Muscle of back (tissue), 13 donors: ENCODE measurements at places on chromosomes 5 and 9. TPM values are rescaled to one million over a fixed set of nuclear protein-coding genes. Genes with fewer than 3 reads are reported as not detected.

PCDHA1 gene
- not detected for polyA plus RNA-seq

LRRC70 gene
- 5.5 TPM for polyA plus RNA-seq

TMEM215 gene
- polyA plus RNA-seq, result 2.1 TPM

CNTLN gene
- 11.2 TPM for polyA plus RNA-seq

HCN1 gene
- 2.8 TPM for polyA plus RNA-seq

FRRS1L gene
- 1.2 TPM for polyA plus RNA-seq

ATP10B gene
- 0.97 TPM for polyA plus RNA-seq

KCNV2 gene
- polyA plus RNA-seq, result 0.08 TPM

PALM2AKAP2 gene
- 31.6 TPM for polyA plus RNA-seq

PCSK1 gene
- polyA plus RNA-seq, result not detected

CDX1 gene
- 0.20 TPM for polyA plus RNA-seq

ACSL6 gene
- 0.35 TPM for polyA plus RNA-seq

CLIC3 gene
- 0.61 TPM for polyA plus RNA-seq

BAAT gene
- polyA plus RNA-seq, result 0.60 TPM

DCTN4 gene
- 37.0 TPM for polyA plus RNA-seq

ENHO gene
- polyA plus RNA-seq, result 3.9 TPM

GGTA1 gene
- 10.8 TPM for polyA plus RNA-seq

NR6A1 gene
- 0.51 TPM for polyA plus RNA-seq

GADD45G gene
- polyA plus RNA-seq, result 9.8 TPM

IFNB1 gene
- not detected for polyA plus RNA-seq

PGM5 gene
- 40.2 TPM for polyA plus RNA-seq

SLC6A19 gene
- 0.03 TPM for polyA plus RNA-seq

NPR3 gene
- polyA plus RNA-seq, result 16.6 TPM

PLCXD3 gene
- polyA plus RNA-seq, result 0.03 TPM

HMMR gene
- polyA plus RNA-seq, result 8.9 TPM

PHF24 gene
- 0.12 TPM for polyA plus RNA-seq

PCDHGA11 gene
- polyA plus RNA-seq, result 3.3 TPM

TTC39B gene
- 3.0 TPM for polyA plus RNA-seq

BRINP1 gene
- polyA plus RNA-seq, result 0.14 TPM

OR1L8 gene
- 0.23 TPM for polyA plus RNA-seq

CCL27 gene
- polyA plus RNA-seq, result 0.51 TPM

PLAC8L1 gene
- polyA plus RNA-seq, result not detected

PCDHA12 gene
- not detected for polyA plus RNA-seq

CERCAM gene
- polyA plus RNA-seq, result 109 TPM

ORM2 gene
- not detected for polyA plus RNA-seq

VCAN gene
- 258 TPM for polyA plus RNA-seq

FST gene
- polyA plus RNA-seq, result 44.8 TPM

GPX3 gene
- 92.6 TPM for polyA plus RNA-seq

PTGES2 gene
- polyA plus RNA-seq, result 30.5 TPM

FAM13B gene
- polyA plus RNA-seq, result 25.7 TPM

MYORG gene
- polyA plus RNA-seq, result 17.2 TPM

F2RL1 gene
- 0.71 TPM for polyA plus RNA-seq

PCDHA9 gene
- not detected for polyA plus RNA-seq

ANKRD18B gene
- 0.67 TPM for polyA plus RNA-seq

TAF1L gene
- 0.01 TPM for polyA plus RNA-seq

OR1J2 gene
- polyA plus RNA-seq, result not detected

SLC27A6 gene
- polyA plus RNA-seq, result 1.2 TPM

SHISAL2B gene
- 0.53 TPM for polyA plus RNA-seq

FOXD4L5 gene
- 0.50 TPM for polyA plus RNA-seq

CNOT8 gene
- 39.3 TPM for polyA plus RNA-seq
